Stimulated activated CD8-positive, alpha-beta memory T cell treated with anti-CD3 and anti-CD28 coated beads, Interleukin-4, amount 100 ng/mL, for 1 hour (primary cell): ENCODE measurements at places on chromosomes 7 and 10.

- no peak for DNase-seq
These were observed 67.4 kb downstream of the NOD1 start for GRCh38 chr7:30411173-30411572.

DNA sequence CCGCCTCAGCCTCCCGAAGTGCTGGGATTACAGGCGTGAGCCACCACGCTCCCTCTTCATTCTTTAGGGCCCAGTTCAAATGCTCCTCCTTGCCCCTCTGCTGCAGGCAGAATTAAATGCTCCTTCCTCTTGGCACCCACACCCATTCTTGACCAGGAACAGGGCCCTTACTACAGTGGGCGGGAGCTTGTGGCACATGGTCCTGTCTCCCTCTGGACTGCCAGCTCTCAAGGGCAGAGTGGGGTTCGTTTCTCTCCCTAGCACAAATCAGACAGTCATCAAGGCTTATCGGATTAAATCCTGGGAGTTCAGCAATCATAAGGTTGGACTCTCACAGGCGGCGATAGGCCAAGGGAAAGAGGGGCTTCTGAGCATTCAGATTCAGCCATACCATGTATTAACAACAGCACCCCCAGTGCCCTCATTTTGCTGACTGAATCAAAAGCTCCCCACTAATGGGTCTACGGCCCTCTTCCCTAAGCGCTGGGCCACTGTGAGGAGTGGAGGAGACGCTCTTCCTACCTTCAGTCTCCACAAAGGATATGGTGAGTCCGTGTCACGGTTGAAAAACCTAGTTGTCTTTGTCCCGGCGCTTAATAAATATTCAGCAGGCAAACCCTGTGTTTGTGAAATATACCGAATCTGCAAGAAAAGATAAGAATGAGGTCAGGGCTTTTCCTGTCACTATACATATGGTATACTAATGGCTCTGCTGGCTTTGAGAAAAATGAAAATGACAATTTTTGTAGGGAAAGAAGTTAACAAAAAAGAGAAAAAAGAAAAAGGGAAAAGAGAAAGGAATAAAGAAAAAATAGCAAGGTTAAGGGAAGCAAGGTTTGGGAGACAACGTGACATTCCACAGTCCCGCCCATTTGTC is 107.4 kb downstream of the CLEC2L start:
- no peak for DNase-seq

DNA sequence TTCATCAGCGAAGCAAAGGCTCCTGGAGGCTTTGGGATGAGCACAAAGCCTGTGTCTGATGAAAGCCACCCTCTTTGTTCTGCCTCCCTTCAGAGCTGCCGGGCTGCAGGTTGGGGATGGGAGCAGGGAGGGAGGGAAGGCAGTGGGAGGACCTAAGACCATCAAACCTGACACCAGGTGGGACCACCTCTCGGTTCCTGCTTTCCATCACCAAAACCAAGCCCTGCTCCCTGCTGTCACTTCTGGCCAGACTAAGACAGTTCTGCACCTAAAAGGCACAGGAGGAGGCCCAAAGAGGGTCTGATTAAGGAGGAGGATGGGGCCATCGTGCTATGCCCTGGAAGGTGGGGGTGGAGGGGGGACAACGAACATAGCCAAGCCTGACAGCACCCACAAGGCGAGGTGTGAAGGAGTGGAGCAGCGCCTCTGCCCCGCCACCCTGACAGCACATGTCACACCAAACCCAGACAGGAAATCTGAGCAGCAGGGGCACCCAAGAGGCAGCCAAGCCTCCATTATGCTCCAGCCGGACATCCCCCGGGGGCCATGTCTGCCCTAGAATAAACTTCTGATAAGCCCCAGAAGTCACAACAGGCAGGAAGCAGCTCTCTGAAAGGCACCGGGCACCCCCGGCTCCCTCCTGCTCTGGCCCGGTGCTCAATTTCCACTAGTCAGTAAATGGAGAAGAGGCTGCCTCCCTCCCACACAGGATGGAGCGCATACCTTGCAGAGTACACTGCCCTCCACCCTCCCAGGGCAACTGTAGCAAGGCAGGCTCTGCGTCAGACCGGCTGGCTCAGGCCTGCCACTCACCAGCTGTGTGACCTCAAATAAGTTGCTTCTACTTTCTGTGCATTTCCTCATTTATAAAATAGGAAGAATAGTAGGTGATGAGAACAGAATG is 48.9 kb downstream of the DLG5 start:
- DNase-seq: peak; percentile 17

DNA sequence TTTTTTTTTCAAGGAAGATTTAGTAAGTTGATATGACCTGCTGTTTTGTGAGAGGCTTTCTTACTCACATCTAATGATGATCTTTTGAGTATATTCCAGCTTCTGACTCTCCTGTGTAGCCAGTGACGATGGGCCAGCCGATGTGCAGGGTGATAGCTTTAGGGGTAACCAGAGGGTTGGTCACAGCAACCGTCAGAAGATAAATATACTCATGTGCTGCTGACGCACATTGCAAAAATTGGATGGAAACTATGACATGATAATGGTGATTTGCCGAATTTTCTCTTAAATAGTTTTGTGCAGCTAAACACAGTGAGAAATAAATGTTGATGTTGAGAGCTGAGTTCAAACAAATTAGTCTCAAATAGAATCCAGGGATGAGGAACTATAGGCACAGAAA is 29.5 kb downstream of the R3HCC1L start:
- DNase-seq: no peak

- DNase-seq: no peak
These were observed 164.8 kb downstream of the DNAJB6 start for GRCh38 chr7:157501581-157501980.

DNA sequence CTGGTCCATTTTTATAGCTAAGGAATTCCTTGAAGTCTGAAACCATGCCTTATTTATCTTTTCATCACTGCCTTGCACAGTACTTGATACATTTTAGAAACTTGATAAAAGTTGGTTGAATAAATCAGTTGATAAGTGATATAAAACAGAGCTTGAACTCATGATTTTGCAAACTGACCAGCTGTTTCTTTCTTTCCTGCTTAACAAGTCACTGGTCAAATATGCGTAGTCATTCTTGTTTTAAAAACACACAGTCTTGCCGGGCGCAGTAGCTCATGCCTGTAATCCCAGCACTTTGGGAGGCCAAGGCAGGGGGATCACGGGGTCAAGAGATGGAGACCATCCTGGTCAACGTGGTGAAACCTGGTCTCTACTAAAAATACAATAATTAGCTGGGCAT is 6.3 kb downstream of the TPST1 start:
- DNase-seq: no peak
